ENCODE measurements at places on chromosomes 6 and 20.

DNA sequence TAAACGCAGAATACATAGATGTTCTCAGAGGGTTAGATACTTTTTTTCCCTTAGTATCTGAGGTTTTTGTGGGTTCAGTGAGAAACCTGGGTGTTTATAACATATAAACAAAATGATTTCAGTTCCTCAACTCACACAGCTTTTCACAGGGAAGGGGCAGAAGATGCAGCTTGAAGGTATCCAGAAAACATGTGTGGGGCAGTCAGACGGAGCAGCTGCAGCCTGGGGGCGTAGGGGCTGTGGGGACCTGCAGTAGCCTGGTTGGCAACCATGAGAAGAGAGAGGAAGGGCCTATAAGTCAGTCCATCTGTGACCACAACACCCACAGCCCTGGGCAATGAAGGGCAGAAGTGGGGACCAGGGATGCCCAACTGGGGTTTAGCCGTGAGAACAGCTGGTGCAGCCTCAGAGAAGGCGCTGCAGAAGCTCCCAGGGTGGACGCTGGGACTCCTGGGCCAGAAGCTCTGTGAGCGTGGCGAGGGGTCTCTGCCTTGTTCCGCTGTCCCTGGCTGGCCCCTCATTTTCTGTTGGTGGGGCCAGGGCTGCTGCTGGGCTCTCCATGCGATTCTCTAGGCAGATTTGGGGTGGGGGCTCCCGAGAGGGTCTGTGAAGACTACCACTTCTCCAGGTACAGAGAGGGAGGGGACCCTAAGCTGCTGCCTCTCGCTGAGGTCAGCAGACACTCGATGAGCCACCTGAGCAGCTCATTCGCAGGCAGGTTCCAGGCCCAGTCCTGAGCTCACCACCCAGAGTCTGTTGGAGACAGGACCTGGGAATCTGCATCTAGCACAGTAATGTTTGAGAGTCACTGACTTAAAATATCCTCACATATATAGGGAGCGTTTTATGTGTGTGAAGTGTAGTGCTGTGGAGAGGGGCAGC, 181.2 kb downstream of the ZDHHC14 start:
- no peak for DNase-seq

GRCh38 chr20:50344232-50345071, 153.8 kb downstream of the CEBPB start:
- DNase-seq = no peak

DNA sequence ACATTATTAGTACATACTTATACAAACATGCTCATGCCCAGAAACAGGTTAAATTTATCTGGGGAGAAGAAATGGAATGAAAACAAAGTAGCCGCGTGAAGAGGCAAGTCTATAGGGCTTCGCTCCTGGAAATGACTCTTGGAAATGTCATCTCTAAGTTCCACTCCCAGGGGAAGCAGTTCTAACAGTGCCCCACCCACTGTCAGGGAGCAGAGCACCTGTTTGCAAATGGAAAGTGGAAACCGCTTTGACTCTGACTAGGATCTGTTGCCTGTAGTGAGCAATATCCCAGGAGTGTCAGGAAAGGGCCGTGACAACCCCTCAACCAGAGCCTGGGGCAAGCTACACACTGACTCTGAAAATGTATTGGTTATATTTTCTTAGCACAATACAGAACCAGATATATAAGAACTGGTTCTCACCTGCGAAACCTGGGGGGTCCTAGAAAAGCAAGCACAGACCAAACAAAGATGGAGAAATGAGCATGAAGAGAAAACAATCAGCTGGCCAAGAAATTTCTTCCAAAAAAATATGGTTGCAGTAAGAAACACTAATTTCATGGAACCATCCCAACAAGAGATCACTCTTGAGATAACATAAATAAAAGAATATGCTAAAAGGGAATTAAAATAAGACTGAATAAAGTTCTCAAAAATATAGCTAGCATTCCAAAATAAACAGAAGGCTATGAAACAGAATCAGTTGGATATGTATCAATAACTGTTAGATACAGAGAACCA, 47.5 kb upstream of the CRISP1 start:
- no peak for DNase-seq

DNA sequence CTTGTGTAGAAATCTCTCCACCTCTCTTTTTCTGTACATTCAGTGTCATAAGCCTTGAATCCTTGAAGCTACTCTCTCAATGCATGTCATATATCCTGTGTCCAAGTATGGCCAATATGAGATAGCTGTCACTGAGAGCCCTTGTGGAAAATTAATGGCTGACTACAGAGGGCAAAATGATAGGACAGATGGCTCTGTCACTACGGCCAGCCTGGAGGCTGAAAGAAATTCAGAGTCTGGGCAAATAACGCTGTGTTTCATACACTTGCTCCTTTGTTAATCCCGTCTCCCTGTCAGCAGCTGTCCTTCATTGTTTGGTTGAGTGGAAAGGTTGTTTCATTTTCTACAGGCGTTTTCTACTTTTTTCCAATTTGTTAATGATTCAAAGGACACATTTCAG, 70.4 kb upstream of the VGLL2 start:
- no peak for DNase-seq

GRCh38 chr20:2973574-2973973, 69.8 kb upstream of the GNRH2 start:
- no peak for DNase-seq

GRCh38 chr20:36663031-36663430, 17.0 kb upstream of the SLA2 start:
- DNase-seq = no peak

DNA sequence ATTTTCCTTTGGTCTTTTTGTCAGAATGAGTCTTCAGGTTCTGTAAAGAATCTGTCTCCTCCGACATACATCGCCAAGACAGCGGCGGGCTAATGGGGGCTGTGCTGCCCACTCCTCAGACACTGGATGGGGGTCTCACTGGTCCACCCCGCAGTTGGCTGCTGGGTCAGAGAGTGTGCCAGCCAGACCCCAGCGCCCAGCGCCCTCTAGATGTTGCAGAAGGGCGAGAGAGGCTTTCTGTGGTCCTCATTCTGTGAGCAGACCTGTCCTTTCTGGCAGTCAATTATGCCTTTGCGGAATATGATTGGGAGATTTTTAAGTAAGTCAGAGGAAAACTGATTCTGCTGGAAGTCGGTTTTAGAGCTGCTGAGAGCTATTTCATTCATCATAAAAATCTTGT, 7.8 kb upstream of the CCR6 start:
- no peak for DNase-seq

DNA sequence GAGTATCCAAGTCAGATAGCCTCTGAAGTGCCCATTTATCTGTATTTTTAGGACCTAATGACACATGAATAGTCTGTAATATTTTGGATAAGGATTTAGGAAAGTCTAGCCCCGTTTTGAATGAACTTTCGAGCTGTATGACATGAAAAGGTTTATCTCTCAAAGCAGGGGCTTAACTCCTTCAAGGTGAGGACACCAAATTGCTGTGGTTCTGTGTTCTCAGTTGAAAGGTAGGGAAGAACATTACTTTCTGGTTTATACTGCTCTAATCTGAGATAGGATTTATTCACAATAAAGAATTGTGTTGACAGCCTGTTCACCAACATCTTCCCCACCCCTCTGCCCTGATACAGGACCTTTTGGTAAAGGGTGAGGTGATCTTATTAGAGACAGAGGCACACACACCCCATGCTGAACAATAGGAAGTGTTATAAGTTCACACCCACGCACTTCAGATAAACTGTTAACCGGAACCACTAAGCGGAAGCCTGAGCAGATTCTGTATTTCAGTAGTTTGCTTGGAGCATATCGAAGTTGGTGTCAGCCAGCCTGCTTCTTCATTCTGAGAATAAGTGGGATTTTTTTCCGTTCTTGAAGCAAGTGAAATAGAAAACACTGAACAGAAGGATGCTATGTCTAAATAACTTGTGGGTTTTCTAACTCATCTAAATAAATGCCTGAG, 223.3 kb downstream of the TMEM242 start:
- DNase-seq = peak; percentile 49

DNA sequence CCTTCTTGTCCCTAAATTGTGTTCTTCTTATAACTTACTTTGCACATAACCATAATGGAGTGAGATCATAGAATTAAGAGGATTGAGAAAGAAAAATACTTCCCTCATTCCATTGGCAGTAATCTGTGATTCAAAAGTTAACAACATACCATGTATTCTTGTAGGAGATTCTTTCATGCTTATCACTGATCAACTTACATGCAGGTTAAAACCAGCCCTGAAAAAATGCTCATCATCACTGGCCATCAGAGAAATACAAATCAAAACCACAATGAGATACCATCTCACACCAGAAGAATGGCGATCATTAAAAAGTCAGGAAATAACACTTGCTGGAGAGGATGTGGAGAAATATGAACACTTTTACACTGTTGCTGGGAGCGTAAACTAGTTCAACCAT, 36.5 kb upstream of the GFRAL start:
- DNase-seq = no peak

- no peak for DNase-seq
Observed at GRCh38 chr6:166487148-166487547, 99.3 kb downstream of the RAMACL start.

- no peak for DNase-seq
Observed at GRCh38 chr6:89941031-89941762, 46.9 kb downstream of the GJA10 start.

- no peak for DNase-seq
Observed at GRCh38 chr6:98840996-98841513, 6.7 kb downstream of the POU3F2 start.

GRCh38 chr6:137334884-137335283, 115.7 kb upstream of the IFNGR1 start:
- no peak for DNase-seq

DNA sequence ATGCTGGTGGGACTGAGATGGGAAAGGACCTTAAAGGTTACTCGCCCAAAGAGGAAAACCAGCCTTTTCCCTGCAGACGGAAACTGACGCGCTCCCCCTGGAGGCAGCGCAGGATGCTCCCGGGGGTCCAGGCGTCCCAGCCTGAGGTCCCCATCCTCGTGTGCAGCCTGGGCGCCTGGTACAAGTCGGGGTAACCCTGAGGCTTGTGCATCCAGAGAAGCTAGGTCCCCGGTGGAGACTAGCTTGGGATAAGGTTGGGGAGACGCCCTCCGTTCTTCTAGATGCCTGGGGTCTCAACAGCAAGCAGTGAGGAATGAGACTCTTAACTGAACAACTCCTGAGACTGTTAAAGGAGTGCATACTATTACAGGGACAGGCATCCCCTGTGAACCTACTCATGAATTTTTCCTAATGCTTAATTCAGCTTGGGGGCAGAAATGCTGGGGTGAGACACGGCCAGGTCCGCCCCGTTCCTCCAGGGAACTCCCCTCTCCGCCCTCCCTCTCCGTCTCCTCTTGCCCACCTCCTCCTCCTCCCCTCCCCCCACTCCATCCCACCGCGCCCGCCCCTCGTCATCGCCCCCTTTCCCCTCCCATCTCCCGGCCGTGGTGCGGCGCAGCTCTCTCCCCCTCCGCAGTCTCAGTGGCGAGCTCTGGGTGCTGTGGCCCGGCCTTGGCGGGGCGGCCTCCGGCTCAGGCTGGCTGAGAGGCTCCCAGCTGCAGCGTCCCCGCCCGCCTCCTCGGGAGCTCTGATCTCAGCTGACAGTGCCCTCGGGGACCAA, at the start of gene PRSS35:
Gene PRSS35, plus strand, starts transcription at position 634 of the 781 bp plus-strand sequence. CDS start 10,908 bp downstream, outside the sequence.
- no peak for DNase-seq

- DNase-seq = no peak
Observed at GRCh38 chr6:148700047-148700715, 46.6 kb upstream of the UST start.

DNA sequence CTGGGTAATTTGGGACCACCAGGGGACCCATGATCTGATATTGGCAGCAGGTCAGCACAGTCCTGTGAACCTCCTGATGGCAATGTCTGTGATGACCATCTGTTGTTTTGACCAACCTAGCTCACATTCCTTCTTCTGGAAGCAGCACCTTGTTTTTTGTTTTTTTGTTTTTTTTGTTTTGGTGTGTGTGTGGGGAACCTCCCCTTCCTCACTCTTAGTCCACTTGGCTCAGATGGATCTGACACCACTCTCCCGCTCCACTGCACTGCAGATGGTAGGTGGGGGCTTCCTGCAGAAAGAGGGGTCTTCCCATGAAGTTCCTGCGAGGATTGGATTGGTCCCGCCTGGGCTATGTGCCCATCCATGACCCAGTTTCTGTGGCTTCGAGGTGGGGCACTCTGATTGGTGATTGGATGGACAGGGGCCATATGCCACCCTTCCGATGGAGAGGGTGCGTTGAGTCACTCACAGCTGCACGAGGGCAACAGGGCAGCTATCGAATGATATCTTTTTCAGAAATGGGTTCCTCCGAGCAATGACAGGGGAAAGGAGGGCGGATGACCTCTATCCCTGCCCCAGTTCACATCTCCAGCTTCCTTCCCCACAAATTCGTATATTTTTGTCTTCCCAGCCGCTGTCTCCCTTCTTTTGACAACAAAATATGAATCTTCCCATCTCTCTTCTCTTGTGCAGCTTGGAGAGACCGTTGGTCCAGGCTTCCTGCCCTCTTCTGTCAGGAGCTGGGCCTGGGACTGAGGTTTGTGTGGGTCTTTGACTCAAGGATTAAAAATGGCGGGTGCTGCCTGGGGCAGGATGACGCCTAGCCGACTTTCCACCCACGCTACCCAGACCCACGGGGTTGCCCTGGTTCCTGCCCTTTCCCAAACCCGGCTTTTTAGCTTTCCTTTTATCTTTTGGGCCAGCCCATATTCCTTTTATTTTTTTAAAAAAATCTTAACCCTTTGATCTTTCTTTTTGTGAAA, 132.1 kb upstream of the KCNG1 start:
- no peak for DNase-seq

- no peak for DNase-seq
Observed at GRCh38 chr6:43796903-43797890, 27.2 kb downstream of the VEGFA start.

- no peak for DNase-seq
Observed at GRCh38 chr6:169236988-169237387, 16.7 kb downstream of the THBS2 start.

GRCh38 chr6:9515633-9516606, 899.0 kb downstream of the TFAP2A start:
- no peak for DNase-seq

DNA sequence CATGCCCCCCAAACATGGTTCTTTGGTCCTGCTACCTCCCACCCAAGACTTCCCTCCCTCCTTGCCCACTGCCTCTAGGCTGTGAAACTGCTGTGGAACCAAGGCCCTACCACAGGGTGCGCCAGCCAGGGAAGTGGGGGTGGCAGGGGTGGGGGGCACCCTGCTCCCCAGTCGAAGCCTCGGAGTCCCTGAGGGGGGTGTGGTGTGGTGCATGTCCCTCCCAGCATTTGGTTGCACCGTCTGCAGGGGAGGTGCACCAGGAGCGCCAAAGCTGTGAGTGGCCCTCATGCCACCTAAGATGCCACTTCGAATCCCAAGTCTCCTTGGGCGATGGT, 1.8 kb downstream of the RGS19 start:
- no peak for DNase-seq

- DNase-seq = no peak
Observed at GRCh38 chr6:49576618-49577017, 26.1 kb downstream of the C6orf141 start.

DNA sequence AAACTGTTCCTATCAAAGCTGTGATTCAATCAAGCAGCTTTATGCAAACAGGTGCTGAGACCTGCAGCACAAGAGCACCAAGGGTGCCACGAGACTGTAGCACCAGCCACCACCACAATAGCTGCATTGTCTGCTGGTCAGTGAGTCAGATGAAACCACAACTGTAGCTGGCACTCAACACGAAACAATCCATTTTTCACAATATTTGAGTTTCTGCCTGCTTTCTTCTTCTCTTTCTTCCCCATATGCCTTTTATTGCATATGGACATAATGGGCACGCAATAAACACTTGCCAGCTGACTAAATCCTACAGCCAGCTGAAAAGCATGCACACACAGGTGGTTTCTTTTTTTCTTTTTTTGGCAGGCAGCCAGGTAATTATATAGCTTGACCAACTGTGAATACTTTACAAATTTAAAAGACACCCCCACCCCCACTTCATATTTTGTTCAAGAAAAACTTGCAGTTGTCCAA, 16.6 kb downstream of the SLC2A12 start:
- no peak for DNase-seq

GRCh38 chr6:17899491-17899890, 87.9 kb downstream of the KIF13A start:
- no peak for DNase-seq

All from activated CD4-positive, alpha-beta T cell treated with anti-CD3 and anti-CD28 coated beads, Interleukin-2, amount 10 ng/mL, durations not matched to agents 7 days and 5 days (primary cell).